Mesothelial cell of epicardium (in vitro differentiated cells): ENCODE measurements at places on chromosomes 1 and 21.

DNA sequence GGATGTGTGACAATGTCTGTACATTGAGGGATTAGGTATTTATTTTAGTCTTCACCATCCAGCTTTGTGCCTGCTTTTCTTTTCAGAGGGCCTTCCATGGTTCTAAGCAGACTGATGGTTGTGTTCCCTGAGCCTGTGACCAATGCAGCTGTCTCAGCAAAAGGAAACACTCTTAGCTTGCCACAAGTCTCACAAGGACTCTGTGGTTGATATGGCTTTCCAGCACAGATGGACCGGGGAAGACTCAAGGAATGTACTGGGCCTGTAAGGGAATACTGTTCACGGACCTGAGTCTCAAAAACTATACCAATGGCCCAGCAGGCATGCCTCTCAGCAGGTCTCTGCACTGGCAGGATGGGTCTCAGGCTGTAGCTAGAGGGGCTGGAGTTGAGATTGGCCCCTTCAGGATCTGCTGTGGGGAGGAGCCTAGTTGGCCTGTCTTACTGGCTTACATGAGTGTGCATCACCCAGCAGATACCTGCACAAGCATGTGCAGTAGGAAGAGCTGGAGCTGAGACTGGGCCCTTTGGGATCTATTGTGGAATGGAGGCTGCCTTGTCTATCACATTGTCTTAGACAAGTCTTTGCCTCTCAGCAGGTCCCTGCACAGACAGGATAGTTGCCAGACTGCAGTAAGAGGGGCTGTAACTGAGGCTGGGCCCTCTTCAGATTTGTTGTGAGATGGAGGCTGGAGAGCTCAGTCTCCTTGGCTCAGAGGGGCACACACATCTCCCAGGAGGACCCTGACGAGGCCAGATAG lies 52.0 kb upstream of the PDC start:
- no peak for DNase-seq

GRCh38 chr1:229089586-229090208 lies 181.2 kb upstream of the RAB4A start:
- no peak for DNase-seq

GRCh38 chr1:209384710-209385550 lies 198.6 kb upstream of the CAMK1G start:
- DNase-seq = no peak

GRCh38 chr1:61754545-61754944 lies 12.3 kb downstream of the PATJ start:
- no peak for DNase-seq

DNA sequence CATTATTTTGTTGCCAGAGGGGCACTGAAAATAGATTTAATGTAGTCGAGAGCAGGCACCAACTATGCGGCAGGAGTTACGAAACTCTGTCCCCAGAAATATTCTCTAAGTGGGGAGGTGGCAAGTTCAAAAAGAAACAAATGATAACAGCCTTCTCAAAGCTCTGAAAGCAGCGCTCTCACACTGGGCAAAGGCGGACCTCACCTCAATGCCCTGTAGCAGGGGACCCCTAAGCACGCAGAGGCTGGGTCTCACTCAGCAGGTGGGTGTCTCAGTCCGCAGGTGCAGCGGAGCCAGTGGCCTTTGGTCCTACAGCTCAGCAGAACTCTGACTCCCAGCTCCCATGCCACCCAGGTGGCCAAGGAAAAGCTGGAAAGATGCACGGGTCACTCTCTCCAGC lies 21.8 kb upstream of the TMPRSS2 start:
- no peak for DNase-seq

- no peak for DNase-seq
Observed at GRCh38 chr1:244371242-244372141, 80.2 kb downstream of the ADSS2 start.

GRCh38 chr1:67739361-67739760 lies 54.4 kb downstream of the GADD45A start:
- no peak for DNase-seq

DNA sequence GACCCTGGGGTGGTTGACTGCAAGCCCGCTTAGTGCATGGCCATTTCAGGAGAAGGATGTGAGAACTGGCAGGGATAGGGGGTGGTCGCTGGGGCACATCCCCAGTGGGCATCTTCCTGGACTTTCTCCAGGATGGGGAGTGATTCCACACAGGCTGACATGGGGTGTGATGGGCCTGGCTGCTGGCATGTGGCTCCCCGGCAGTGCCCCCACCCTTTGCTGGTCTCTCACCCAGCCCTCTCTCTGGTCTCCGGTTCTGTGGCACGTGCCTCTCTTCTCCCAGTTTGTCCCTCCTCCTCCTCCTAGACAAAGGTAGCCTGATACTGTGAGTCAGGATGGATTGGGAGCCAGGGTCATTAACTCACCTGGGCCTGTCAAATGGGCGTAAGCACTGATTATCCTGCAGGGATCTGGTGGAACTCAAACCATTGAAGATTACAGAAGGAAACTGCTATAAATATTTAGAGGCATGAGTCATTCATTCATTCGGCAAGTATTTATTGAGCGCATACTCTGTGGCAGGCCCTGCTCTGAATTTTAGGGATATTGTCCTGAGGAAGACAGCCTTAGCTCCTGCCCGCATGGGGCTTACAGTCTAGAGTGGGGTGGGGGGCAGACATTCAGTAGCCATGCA lies 23.6 kb upstream of the EPS8L3 start:
- DNase-seq = peak; percentile 9

- DNase-seq = no peak
Observed at GRCh38 chr1:169307176-169307575, 60.4 kb downstream of the NME7 start.

DNA sequence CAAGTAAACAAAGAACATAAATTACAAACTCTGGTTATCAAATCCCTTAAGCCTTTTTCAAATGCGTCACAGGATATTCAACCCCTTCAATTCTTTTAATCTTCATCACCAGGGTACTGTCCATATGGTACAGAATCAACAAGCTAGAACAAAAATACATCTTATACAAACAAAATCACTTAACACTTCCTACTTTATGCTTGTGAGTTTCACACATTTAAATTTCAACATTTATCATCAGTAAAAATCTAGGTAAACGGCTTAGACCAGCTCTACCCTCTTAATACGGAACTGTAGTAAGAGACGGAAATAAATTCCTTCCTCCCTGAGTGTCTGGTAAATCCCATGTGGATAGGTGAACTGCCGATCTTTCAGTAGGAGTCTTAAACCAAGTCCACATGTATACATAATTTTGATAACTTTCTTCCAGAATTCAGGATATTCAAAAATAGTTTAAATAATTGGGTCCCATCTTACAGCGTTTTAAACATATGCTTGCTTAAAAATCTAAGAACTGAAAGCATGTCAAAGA lies 1.0 kb downstream of the CCDC181 start:
- no peak for DNase-seq

- DNase-seq = no peak
Observed at GRCh38 chr1:104921525-104921924, 1171.8 kb downstream of the AMY1C start.

GRCh38 chr1:203185585-203185984 lies 919 bp downstream of the CHI3L1 start:
- no peak for DNase-seq

DNA sequence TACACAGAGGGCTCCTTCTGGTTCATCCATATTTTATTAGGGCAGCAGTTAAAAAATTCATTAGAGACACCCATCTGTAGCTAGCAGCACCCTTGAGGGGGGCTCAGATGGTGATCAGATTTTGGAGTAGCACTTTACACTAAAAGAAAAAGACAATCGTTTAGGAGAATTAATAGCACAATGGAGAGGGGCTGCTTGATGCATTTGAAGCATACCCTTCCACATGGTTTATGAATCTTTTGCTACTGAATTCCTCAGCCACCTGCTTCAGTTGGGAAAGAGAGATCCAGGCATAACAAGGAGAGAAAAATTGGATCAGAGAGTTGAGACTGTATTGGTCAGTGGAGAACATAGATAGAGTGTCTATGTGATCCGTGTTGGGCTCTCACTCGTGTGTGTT lies 54.4 kb downstream of the DISC1 start:
- no peak for DNase-seq

DNA sequence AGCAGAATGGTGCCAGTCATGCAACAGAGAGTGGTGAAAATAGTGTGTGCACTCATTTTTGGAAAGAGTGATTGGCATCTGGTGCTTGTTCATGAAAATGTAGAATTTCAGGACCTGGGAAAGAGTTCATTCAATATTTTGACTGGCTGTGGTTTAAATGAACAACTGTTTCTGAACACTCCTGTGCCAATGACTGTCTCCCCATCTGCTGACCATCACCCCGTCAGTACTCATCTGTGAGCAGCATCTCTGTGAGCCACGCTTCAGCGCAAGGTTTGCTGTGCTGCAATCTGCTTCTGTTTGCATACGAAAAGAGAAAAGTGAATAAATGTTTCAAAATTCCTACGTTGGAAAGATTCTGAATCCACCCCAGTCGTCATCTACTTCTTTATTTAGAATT lies 77.9 kb upstream of the RUNX1 start:
- no peak for DNase-seq

GRCh38 chr1:54399765-54400164 lies 6.4 kb downstream of the SSBP3 start:
- DNase-seq = no peak

- no peak for DNase-seq
Observed at GRCh38 chr21:30990514-30991262, 47.6 kb downstream of the KRTAP19-8 start.

GRCh38 chr1:7280347-7280960 lies 490.6 kb upstream of the VAMP3 start:
- DNase-seq = no peak

DNA sequence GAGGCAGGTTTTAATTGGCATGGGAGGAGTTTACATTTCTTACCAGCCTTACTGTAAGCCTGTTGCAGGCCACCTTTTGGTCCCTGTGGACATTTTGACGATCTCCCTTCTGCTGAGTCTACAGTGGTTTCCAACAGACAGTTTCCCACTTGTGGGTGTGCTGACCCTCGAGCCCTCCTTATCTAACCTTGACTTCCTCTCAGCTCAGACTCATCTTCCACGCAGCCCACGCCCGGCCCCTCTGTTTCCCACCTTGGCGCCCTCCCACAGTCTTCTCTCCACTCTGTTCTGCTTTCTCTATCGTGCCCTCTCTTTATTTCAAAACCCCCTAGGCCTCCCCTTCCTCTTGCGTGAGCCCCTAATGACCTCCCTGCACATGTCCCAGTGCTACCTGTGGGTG lies 6.1 kb upstream of the ARL8A start:
- no peak for DNase-seq

DNA sequence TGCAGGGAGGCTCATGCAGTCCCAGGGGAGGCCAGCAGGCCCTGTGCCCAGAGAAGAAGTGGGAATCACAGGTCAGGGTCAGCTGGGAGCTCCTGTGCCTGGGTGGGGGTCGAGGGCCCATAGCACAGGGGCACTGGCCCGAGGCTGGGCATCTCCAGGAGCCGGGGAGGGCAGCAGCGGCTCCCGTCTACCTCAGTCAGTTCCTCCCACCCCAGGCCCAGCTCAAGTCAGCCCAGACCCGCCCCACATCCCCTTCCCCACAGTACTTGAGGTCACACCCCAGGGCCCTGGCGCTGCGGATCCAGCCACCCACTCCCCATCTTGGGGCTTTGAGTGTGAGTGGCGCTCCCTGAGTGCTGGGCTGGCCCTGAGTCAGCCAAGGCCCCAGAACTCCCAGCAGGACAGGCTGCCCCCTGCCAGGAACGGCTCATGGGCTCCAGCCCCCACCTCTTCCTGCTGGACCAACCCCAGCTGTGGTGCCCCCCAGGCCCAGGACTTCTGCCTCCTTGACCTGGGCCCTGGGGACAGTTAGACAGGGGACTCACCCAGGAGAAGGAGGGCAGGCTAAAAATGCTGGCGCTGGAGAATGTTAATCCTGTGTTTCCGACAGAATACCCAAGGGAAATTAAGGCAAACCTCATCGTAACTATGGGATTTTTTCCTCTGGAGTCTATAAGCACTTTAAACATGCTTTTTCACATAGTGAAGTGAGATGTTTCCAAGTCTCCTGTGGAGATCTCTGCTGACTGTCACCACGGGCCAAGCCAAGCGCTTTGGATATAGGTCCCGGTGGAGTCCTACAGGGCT lies 68.8 kb upstream of the COL6A1 start:
- DNase-seq = no peak

DNA sequence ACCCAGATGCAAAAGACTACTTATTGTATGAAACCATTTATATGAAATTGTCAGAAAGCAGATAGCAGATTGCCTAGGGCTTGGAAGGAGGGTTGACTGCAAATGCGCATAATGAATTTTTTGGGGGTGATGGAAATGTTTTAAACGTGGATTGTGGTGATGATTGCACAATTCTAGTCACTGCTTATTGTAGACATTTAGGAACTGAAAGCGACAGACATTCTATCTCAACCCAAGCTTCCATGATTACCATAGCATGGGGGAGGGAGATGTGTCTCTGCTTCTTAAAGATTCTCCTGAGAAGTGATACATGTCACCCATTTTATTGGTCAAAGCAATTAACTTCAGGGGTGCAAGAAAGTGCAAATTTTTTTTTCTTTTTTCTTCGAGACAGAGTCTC lies 2.8 kb upstream of the MTF2 start:
- no peak for DNase-seq

DNA sequence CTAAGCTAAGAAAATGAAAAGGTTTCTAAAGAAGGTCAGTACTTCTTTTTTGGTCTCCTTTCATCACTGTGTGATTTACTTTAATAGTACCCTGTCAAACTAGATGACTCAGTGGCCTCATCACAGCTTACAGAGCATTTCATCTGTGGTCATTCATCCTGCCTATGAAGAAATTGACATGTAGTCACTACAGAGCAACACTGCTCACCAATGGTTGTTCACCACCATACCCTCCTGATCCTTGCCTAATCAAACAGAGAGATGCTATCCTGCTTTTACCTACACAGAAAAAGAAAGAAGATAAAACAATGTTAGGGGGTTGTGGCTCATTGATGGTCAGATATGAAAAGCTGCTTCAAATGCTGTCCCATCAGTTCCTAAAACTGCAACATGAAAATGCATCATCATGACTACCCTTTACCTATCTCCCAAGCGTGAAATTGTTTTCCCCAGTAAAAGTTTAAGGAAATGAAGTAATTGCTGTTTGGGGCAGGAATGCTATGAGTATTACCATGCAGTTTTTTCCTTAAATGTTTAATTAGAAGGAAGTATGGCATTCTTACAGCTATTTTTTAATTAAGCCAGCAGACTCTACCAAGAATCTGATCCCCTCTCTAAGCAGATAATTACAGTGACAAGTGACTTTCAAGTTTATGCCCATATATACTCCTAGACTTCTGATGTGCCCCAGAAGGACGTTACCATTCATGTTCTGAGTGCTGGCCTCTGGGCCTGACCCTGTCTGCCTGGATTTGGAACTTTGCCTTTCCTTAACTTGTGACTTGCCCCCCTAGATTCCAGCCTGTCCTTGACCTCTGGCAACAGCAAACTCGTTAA lies 46.1 kb upstream of the FBXO28 start:
- no peak for DNase-seq
